H1 (cell line): ENCODE measurements at places on chromosomes 2 and 18. TPM values are rescaled to one million over a fixed set of nuclear protein-coding genes. Genes with fewer than 3 reads are reported as not detected.
A peak's percentile ranks its signal among the peaks of the same experiment; 100 is the strongest.

DNA sequence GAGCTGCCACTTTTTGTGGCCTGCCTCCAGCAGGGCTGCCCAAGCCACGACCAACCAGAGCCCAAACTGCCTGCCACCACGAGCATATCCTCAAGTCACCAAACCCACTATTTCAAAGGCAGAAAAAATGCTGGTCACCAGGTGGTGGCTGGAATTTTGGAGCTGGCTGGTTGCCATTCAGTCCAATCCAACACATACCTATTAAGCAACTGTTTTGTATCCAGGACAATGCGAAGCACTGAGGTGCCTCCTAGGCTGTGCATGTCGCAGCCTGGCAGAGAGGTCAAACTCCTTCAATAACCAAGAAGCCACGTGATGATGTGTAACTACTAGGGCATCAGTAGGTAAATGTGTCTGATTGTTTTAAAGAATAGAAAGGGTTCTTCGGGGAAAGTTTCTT is 108.3 kb upstream of the PPP1CB start:
- H3K4me1 ChIP-seq: no peaks in the 10 kb centered on the region
- H3K4me3 ChIP-seq: no peak overlapping the region
- H3K36me3 ChIP-seq: no peaks in the 10 kb centered on the region
- H3K27ac ChIP-seq: no peak overlapping the region

DNA sequence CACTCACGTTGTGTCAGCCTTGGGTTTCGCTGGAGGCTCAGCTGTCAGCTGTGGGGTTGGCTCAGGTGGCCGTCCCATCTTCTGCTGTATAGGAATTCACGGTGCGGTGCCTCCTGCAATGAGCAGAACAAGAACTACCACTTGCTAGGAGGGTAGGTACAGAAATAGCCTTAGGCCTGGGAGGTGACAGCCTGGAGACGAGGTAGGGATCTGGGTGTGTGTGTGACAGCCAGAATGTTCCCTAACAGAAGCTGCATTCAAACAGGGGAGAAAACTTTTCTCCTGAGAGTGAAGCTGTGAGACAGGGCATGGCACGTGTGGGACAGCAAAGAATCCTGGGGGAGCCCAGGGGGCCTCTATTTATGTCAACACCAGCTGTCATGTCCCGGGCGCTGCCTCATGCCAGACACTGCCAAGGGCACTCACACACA is 8.4 kb upstream of the MAL start:
- no peaks in the 10 kb centered on the region for H3K27me3 ChIP-seq
- no peaks in the 10 kb centered on the region for H3K4me1 ChIP-seq
- no peak overlapping the region for H3K27ac ChIP-seq
- DNase-seq: no peak
- no peaks in the 10 kb centered on the region; the same call in 1 of the 2 replicates for H3K36me3 ChIP-seq

GRCh38 chr2:157441072-157441454 is 2.8 kb downstream of the CYTIP start:
- no peaks in the 10 kb centered on the region for H3K36me3 ChIP-seq
- H3K4me3 ChIP-seq: no peak overlapping the region
- H3K4me1 ChIP-seq: no peaks in the 10 kb centered on the region
- H3K27me3 ChIP-seq: no peaks in the 10 kb centered on the region
- no peak overlapping the region for H3K27ac ChIP-seq

- DNase-seq: no peak
- H3K4me3 ChIP-seq: no peak overlapping the region
- H3K36me3 ChIP-seq: no peaks in the 10 kb centered on the region
- H3K27ac ChIP-seq: no peak overlapping the region
- H3K27me3 ChIP-seq: no peaks in the 10 kb centered on the region
Measured at GRCh38 chr2:71949537-71949798, 198.2 kb downstream of the CYP26B1 start.

DNA sequence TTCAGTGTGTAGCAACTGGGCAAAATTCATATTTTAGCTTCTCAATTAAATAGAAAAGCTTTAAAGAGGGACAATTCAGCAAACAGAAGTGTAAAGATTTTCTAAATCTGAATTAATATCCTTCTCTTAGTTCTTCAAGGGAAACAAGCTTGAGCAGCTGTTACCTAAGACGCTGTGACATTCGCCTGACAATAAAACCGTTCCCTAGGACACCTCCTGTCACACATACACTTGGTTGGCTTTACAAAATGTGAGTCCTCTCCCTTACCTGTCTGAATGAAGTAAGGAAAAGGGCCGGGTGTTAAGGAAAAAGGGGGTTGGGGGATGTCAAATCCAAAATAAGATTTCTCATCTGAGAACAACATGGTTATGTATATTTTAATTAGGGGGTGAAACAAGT is 2.1 kb downstream of the SERTAD2 start:
- H3K36me3 ChIP-seq: no peaks in the 10 kb centered on the region
- H3K27me3 ChIP-seq: peaks cover 18% of the 10 kb centered on the region
- no peak for DNase-seq
- no peak overlapping the region for H3K4me3 ChIP-seq
- peaks cover 3% of the 10 kb centered on the region for H3K4me1 ChIP-seq

DNA sequence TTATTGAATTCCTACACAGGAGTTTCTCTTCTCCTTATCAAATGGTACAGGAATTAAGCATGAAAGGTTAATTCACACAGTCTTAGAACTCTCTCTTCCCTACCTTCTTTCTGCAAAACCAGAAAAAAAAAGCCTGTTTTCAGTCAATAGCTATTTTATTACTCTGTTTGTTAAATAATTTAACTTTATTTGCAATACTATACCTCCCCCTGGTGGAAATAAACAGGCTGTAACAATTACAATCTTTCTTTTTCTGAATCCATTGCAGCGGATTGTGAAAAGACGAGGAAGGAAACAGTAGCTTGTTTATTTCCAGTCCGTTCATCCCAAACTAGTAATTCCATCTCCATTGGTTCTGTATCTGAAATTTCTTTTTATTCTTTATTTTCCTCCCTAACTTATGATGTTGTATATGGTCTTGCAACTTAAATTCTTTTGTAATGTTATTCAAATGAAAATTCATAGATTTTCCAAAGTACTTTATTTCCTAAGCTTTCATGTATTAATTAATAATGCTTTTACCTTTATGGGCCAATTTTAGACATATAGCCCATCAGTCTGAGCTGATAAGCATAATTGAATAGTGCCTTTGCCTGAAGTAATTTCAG is 165.2 kb downstream of the SH3BP4 start:
- H3K4me1 ChIP-seq: no peaks in the 10 kb centered on the region
- H3K27ac ChIP-seq: no peak overlapping the region
- H3K4me3 ChIP-seq: no peak overlapping the region
- no peaks in the 10 kb centered on the region for H3K36me3 ChIP-seq

DNA sequence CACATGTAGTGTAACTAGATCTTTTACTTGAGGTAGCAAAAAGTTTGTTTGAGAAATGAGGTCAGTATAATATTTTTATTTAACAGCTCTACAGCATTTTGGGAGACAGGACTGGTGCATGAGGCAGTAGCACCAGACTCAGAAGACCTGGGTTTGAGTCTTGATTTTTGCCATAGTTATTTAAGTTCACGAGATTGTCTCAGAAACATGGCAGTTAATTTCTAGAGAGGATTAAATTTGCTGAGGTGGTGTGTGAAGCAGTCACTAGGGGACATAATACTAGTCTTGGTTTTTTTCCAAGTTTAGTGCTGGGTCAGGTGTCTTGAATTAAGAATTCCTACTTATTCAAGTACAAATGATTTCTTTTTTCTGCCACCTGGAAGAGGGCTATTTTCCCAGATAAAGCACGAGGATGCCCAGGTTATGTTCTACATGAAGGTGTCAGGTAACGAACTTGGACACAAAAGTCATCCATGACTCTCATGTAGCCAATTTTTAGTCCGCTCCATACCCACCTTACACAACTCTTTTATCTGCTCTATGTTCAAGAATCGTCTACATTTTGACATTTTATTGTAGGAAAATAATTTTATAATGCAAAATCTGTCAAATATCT is 1.4 kb downstream of the MARCHF7 start:
- H3K27ac ChIP-seq: no peak overlapping the region; the same call in 1 of the 2 replicates
- H3K4me3 ChIP-seq: peak overlapping the region; percentile 91
- H3K4me1 ChIP-seq: peaks cover 10% of the 10 kb centered on the region; the same call in 1 of the 2 replicates
- no peak for DNase-seq
- no peaks in the 10 kb centered on the region for H3K27me3 ChIP-seq
- no peaks in the 10 kb centered on the region; the same call in 1 of the 2 replicates for H3K36me3 ChIP-seq

Gene ANKRD62
- total RNA-seq: not detected in 2 replicates

Gene FIGN
- total RNA-seq: 21.5 and 22.8 TPM in 2 replicates

Gene GKN2
- not detected in 2 replicates for total RNA-seq
